ENCODE measurements at places on chromosomes 12 and 14.

DNA sequence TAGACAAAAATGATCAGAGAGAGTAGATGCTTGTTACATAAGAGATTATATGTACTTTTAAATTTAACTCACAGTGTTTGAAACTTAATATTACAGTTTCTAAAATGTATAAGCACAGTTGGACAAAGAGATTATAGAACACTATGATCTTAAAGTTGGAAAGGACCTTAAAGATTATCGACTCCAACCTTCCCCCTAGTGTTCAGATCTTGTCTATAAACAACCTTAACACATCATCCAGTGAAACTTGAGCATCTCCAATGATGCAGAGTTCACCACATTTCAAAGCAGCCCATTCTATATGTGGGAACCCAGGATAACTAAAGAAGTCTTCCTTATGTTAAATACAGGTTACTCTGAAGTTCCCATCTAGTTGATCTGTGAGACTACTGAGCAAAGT lies 480.8 kb downstream of the RMST start:
- no peak for DNase-seq

DNA sequence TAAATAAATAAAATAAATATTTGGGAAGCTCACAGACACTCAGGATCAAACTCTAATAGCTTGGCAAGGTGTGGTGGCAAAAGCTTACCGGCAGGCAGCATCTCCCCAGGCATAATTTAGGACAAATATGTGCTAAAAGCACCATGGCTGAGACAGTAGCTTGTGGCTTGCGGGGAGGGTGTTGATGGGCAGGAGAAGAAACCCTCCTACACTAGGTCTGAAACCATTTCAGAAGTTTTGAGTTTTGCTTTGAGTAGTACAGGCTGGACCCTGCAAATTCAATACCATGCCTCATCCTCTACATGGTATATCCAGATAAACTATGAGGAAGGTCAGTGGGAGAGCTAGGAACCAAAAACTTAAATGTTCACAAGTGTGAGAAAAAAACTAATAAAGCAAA lies 33.1 kb downstream of the MAP3K9 start:
- no peak for DNase-seq

- DNase-seq: no peak
Measured at GRCh38 chr12:30098677-30099076, 314.9 kb upstream of the TMTC1 start.

DNA sequence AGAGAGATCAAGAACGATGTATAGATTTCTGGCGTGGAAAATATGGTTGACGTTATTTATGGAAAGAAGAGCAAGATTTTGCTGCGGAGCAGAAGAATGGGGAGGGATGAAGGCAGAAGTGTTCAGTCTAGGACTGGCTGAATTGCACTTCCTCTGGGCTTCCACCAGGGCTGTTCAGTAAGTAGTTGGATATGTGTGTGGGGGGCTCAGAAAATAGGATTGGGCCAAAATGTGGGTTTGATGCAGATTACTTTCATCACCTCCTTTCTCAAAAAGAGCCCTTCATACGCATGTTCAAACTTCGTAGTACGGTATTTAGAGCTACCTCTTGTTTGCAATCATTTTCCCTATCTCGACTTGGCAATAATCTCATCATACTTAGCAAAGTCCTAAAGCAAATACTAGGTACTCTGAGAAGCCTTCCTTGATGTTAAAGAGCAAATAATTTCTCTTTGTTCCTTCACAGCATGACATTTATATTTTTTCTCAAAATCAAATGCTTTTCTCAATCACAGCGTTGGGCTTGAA lies 349.4 kb downstream of the NELL2 start:
- no peak for DNase-seq

GRCh38 chr12:65876898-65877721 lies 52.8 kb downstream of the HMGA2 start:
- peak; percentile 55 for DNase-seq

DNA sequence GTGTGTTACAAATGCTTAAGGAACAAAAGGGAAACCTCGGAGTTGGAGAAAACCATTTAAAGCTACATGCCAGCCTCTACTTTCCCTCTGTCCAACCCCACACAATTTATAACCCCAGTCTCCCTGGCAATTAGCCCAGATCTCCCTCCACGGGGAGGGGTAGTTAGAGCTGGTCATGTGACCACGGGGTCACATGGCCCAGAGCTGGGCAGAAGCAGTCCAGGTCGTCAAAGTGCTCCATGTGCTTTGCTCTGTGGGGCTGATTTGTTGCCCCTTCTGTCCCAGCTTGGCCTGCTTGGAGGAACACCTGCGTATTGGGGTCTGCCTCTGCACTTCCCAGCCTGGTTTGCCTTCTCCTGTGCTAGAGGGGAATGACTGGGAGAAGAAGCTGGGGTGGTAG lies 219.1 kb downstream of the RBM19 start:
- no peak for DNase-seq

GRCh38 chr12:47882781-47883546 lies 21.8 kb downstream of the VDR start:
- peak; percentile 29 for DNase-seq

DNA sequence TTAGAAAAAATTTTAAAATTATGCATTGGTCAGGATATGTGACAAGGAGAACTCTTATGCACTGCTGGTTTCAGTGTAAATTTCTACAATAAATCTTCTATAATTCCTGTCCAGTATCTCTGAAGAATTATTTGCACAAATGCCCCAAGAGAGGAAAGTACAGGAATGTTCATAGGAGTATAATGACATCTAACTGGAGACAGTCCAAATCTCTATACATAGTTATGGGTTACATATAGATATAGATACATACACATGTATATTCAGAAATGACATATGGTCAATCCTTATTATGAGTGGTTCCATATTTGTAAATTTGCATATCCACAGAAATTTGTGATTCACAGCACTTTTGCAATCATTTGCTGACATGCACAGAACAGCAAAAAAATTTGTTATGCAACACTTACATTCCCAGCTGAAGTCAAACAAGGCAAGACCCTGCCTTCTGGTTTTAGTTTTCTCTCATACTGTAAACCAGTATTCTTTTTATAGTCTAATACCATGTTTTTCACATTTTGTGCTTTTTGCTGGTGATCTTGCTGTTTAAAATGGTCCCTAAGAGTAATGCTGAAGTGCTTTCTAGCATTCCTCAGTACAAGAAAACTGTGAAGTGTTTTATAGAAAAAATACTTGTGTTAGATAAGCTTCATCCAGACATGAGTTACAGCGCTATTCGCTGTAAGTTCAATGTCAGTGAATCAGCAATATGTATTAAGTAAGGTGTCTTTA lies 103.8 kb downstream of the SLC16A7 start:
- DNase-seq: peak; percentile 86

DNA sequence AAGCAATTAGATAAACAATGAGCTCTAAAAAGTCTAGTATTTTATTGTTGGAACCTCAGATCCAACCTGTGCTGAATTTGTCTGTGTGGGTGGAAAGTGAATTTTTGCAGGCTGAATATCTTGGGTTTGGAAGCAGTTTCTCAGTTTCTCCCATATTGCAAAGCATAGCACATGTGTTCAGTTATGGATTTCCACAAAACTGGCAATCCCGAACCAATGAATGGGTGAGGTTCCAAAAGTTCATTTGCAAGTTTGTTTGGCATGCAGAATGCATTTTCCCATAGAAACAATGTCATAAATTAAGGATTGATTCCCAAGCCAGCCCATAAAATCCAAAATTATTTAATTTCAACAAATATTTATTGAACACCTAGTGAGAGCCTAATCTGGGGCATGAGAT lies 43.4 kb downstream of the PLXNC1 start:
- no peak for DNase-seq

GRCh38 chr12:51676875-51677274 lies 85.8 kb downstream of the SCN8A start:
- DNase-seq: no peak

GRCh38 chr12:51368640-51369517 lies 22.3 kb downstream of the GALNT6 start:
- peak; percentile 15 for DNase-seq

DNA sequence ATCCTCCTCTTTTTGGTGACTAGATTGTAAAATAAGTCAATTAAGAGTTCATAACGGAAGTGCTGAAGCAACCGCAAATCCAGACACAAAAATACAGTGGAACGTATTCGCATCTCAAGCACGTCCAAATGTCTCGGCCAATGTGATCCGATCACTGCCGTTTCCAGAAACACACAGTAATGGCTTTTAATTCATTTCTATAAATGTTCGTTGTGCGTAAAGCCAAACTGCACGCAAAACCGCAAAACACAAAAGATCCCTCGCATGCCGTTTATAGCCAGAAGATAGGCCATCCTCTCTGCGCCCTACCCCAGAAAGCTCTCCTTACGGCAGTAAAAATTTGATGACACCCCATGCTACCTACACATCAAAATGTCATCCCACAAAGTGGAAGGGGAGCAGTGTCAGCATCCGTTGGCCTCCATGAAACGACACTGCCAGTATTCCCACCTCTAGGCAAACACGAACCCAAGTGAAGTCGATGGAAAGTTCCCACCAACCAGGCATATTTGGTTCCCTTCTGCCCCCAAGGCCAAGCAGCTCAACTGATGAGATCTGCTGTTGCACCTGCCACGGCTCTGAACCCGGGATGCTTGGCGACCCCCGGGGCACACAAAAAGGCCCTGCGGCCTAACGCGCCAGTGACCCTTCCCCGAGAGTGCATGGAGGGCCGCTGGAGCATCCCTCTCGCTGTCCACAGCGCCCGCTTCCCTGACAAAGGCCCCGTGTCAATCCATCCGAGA lies 1.4 kb downstream of the HECTD4 start:
- DNase-seq: no peak

- no peak for DNase-seq
Measured at GRCh38 chr12:119195256-119195655, 16.5 kb downstream of the HSPB8 start.

- no peak for DNase-seq
Measured at GRCh38 chr12:109010259-109010658, 10.6 kb downstream of the SVOP start.

- no peak for DNase-seq
Measured at GRCh38 chr14:99599393-99599792, 4.6 kb downstream of the CCDC85C start.

DNA sequence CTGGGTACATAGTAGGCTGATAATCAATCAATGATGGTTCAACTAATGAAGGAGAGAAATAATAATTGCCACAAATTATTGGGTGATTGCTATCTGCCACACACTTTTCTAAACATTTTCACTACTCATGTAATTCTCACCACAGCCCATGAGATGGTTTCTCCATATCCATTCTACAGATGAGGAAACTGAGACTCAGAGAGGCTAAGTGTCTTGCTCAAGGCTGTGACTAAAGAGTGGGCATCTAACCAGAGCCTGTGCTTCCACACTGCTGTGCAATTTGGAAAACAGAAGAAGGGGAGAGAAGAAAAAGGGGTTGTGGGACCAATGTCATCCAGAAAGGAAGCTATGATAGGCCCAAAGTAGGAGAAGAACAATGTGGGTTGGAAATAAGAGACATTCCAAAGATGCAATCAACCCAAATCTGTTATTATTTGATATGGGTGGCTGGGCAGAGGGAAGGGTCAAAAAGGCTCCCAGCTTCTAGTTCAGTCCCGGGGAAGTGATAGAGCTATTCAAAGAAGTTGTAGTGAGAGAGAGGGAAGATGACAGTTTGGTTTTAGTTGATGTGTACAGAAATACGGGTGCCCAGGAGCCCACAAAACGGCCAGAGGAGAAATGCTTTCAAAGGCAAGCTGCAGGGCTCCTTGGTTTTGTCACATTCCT lies 483 bp upstream of the NR1H4 start:
- DNase-seq: no peak

- no peak for DNase-seq
Measured at GRCh38 chr12:75978677-75979076, 52.9 kb downstream of the PHLDA1 start.

GRCh38 chr12:128905003-128905544 lies 51.8 kb downstream of the GLT1D1 start:
- no peak for DNase-seq

DNA sequence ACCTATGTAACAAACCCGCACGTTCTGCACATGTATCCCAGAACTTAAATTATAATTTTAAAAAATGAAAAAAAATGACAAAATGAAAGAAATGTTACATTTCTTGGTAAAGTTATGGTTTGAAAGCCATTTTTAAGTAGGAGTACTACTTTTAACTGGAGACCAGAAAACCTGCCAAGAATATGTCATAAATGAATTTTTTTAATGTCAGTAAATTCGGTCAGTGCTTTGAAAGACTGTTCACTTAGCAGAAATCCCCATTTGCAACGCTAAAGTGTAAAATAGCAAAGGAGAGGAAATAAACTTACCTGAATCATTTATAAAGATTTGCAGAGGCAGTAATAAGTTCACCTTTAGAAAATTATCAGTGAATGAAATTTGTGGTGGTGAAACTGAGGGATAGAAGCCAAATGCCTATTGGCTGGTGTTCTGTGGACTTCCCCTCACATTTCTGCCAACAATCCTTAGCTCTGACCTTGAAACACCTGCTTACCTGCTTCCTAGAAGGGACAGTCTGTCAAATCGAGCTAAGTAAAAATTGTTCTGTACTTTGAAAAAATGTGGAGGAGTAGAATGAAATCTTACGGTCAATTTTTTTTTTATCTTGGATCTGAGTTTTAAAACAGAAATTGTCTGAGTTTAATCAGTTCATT lies 714.2 kb downstream of the SLC6A15 start:
- DNase-seq: no peak

DNA sequence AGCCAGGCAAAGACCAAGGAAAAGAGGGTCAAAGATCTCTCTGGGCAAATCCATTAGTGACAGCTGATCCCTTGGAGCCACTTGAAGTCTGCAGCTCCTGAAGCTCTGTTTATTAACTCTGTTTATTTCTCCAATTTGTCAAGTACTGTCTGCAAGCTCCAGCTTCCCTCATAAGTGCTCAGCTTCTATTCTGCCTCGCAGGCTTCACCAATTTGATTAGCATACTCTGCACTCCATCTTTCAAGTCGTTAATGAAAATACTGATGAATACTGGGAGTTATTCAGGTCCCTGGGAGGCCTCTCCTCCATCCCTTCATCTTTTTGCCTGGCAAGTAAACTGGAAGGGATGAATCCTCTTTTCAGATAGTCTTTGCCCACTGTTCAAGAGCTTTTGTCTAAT lies 54.3 kb downstream of the TTC9 start:
- no peak for DNase-seq

DNA sequence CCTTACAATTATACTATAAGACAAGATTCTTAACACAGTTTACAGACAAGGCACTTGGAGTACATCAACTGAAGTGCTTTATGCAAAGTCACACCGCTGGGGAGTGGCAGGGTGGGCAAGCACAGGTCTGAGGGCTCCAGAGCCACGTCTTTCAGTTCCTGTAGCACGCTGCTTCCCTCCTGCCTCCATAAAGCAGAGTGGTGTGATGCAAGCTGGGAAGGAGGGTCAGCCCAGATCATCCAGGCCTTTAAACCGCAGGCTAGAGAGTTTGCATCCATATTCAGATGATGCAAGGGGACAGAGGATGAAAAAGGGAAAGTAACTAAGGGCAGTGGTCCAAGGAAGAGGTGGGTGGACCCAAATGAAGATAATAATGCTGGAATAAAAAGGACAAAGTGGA lies 132.6 kb downstream of the ITPR2 start:
- DNase-seq: no peak

DNA sequence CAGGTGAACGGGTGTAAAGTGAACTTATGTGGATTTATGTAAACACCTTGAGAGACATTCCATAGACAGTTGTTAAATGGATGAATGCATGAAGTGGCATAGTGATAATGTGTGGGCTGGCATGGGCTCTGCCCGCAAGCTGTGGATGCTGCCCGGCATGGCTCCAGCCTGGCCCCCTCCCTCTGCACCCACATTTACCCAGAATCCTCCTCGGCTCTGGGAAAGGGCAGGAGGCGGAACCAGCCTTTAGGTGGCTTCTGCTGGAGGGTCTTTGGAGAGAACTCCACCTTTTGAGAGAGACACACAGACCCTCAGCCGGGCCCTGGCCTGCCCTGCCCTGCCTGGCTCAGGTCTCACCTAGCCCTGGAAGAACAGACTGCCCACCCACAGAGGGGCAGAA lies 18.7 kb downstream of the RASAL1 start:
- no peak for DNase-seq
